ENCODE measurements at places on chromosomes 6 and 20.

- no peak for DNase-seq
Measured at GRCh38 chr6:90703336-90703735, 116.5 kb upstream of the MAP3K7 start.

GRCh38 chr6:56490993-56491392 is 151.7 kb downstream of the DST start:
- peak; percentile 84 for DNase-seq

DNA sequence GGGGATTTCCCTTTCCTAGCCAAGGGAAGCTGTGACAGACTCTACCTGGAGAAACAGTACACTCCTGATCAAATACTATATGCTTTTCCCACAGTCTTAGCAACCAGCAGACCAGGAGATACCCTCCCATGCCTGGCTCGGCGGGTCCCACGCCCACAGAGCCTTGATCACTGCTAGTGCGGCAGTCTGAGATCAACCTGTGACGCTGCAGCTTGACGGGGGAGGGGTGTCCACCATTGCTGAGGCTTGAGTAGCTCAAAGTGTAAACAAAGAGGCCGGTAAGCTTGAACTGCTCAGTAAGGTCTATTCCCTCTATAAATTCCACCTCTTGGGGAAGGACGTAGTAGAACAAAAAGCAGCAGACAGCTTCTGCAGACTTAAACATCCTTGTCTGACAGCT is 63.2 kb downstream of the WASF1 start:
- no peak for DNase-seq

DNA sequence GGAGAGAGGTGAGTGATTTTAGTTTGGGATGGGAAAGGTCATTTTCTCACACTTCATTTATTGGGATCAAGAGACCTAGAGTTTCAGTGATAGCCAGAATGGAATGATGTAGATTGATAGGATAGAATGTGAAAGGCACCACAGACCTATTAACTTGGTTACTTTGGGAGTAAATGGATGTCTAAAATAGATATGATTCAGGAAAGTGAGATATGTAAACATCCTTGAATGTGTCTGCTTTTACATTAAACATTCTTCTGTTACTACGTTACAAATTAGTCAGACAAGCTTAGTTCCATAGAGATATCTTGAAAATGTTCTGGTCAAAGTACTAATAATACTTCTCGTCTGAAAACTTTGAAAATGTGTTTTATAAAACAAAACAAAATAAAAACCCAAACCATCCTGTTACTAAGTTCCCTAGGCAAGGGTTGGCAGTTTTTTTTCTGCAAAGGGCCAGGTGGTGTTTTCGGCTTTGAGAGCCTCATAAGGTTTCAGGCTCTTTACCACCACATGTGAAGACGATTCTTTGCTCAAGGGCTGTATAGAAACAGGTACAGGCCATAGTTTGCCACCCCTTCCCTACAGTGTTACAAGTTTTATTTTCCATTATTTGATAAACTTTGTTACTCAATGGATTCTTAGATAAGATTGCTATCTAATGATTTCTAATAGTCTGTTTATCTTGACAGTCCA is 3.4 kb downstream of the CYB5R4 start:
- DNase-seq = no peak

DNA sequence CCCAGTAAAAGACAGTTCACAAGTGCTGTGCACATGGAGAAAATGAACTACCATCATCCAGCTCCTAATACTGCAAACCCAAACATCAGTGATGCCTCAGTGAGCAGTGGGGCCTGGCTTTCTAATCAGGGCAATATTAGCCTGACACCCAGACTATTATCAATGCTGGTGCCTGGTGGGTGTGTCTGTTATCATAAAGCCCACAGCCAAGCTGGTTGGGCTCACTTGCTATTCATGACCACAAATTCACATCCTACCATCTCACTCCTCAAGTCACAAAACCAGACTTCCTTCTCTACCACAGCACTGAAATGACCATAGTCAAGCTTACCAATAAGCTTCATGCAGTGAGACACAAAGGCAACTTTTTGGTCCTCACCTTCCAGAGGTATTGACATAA is 180.8 kb upstream of the PLN start:
- no peak for DNase-seq

- DNase-seq = no peak
Measured at GRCh38 chr6:12528136-12528535, 188.4 kb upstream of the PHACTR1 start.

GRCh38 chr6:85516168-85516567 is 66.3 kb downstream of the NT5E start:
- peak; percentile 34 for DNase-seq

- no peak for DNase-seq
Measured at GRCh38 chr6:72419966-72420365, 201.9 kb upstream of the KCNQ5 start.

DNA sequence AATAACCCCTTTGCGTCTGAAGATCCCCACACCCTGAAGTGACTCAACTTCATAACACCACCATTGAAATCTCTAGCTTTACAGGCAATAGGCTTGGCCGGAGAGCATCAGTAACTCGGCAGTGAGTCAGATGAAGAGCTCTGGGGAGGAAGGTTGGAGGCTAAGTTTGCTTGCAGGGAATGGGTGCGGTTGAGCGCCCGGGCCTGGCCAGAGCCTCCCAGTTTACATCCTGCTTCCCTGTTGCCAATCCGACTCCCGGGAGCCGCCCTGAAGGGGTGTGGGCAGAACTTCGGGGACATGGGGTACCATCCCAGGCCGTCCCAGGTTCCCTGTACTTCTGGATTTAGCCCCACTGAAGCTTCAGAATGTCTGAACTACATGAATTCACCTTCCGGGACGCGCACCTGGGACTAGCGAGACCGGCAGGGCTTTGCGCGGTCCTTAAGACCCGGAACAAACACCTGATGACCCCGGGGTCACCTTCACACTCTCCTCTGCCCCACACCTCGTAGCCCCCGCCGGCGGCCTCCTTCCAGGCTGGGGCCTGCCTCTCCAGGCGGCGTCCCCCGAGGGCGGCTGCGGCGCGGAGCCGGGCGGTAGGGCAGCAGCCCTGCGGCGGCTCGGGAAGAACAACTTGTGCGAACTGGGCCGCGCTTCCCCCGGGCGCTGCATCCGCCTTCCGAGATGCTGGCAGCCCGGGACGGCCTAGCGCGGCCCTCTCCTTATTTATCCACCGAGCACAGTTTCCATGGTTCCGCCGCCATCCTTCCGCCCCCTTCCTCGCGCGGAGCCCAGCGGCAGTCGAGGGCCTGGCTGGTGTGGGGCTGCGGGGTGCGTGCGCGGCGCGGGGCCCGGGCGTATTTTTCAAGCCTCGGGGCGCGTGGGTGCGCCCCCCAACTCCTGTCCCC is 56.6 kb upstream of the RREB1 start:
- DNase-seq = peak; percentile 94

GRCh38 chr20:11573507-11573906 is 344.2 kb upstream of the BTBD3 start:
- DNase-seq = no peak

DNA sequence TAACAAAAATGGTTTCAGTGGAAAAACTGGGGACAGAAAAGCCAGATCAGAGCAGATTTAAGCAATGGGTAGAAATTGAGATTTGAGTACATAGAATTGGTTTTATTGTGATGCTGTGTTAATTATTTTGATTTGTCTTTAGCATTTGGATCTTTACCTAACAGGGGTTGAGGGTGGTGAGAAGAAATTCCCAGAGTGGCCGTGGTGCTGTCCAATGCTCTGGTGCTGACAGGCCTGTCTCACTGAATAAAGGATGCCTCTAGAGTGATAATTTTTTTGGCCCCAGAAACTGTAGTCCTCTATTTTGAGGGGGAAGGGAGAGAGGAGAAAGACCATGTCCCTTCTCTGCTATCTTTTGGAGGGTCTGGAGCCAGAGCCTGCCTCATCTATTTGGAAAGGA is 79.1 kb downstream of the LYRM2 start:
- DNase-seq = no peak

DNA sequence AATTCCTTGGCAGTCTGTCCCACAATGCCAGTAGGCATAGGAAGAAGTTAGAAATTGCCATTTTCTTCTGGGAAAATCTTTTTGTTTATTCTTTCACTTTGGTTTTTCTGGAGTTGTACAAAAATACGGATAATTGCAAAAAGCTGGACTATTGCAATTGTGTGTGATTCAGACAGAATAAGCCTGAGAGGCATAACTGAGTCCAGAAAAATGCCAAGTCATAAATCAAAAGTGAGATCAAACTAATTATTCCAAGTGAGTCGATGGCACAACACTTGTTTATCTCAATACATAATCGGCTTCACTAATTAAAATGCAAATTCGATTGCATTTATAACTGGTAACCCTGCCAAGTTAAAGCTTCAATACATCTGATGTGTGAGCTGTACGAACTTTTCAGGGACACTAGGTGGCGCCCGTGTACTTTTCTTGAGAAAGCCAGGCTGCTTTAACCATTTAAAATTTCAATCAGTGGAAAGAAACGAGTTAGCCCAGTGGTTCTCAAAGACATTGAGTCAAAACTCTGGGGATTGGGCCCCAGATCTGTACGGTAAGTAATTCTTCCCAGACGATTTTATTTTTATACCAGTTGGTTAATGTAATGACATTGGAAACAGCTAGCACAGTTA is 102.6 kb downstream of the LAMP5 start:
- DNase-seq = peak; percentile 67

DNA sequence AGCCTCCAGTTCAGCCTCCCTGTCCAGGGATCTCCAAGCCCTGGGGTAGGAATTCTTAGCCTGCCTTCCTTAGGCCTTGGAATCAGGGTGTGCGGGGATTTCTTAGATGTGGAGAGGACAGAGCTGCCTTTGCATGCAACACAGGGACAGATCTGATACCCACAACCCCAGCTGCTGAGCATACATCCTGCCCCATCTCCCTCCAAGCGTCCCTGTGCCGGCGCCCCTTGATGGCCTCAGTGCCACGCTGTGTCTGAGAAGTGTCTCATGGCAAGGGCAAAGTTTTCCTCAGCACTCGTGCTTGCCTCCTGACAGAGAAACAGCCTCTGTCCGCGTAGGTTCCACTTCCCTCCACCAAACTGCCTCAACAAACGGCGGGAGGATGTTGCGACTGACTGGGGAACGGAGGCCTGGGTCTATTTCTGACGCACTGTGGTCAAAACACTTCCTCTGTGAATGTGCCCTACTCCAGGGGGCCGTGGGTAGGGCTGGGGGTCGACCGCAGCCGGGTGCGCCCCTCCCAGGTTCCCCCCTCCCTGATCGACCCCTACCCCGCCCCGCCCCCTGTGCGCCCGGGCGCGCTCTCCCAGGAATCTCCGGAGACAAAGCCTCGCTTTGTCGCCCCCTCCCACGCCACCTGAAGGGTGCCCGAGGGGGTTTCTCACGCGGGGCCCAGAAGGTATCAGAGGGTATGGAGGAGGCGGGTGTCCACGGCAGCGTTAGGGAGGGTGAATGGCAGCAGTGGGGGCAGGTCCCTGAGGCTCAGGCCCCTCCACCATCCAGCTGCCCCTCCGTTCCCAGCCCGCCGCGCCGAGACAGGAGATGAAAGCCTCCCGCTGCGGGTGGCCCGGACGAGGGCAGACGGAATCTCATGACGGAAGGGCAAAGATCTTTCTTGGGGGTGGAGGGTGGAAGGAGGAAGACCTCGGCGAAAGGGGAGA is 806 bp downstream of the MICAL1 start:
- DNase-seq = no peak

DNA sequence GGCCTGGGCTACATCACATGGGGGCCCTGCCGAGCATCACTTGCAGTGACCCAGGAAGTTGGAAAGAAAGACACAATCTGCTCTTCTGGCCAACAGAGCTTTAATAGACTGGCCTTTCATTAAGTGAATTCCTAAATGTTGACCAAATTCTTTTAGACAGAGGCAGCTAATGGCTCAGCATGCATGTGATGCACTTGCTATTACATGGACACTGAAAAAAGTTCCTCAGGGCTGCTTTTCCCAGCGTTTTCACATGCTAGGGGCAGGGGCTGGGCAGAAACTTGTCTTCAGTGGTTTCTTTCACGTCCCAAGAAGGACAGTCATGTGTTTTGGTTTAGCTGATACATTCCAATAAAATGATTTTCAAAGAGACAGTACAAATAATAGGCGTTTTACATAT is 651.0 kb upstream of the SLC35B3 start:
- no peak for DNase-seq

GRCh38 chr20:62896526-62896925 is 29.8 kb downstream of the DIDO1 start:
- no peak for DNase-seq

- DNase-seq = no peak
Measured at GRCh38 chr6:34866509-34866908, 21.3 kb downstream of the TAF11 start.

GRCh38 chr6:142302421-142303175 is 791 bp downstream of the ADGRG6 start:
- peak; percentile 36 for DNase-seq

GRCh38 chr6:40509086-40509485 is 78.1 kb downstream of the LRFN2 start:
- DNase-seq = peak; percentile 41

DNA sequence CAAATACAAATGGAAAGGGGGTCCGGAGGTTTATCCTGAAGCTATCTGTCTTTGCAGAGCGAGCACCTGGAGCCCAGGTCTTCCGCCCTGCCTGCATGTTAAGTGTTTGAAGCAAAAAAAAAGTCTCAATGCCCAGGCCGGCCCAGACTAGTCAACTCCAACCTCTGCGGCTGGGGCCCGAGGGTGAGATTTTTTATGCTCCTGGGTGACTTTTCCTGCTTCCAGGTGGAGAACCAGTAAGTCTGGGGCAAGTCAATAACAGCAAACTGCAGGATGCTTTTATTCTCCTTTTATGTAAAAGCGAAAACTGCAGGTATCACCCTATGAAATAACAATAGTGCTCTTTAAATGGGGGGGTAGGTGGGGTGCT is 2.0 kb upstream of the ZBP1 start:
- no peak for DNase-seq

DNA sequence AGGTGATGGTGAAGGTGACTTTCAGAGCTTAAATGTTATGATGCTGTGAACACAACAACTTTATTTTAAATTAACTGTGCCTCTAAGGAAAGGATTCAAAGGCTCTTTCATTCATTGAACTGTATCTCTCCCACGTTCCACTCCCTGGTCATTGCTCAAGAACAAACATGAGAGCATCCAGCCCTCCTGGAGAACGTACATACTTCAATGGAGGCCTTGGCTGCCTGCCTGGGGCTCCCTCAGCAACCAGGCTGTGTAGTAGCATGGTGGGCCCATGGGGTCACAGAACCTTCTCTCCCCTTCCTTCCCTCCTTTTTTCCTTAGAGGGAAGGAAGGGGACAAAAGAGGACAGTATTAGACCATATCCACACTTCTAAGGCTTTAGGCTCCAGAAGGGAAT is 234.3 kb downstream of the CDC5L start:
- DNase-seq = no peak

GRCh38 chr6:150494241-150494640 is 105.4 kb upstream of the PLEKHG1 start:
- no peak for DNase-seq

- peak; percentile 77 for DNase-seq
Measured at GRCh38 chr6:1641343-1641885, 31.7 kb downstream of the FOXC1 start.

- no peak for DNase-seq
Measured at GRCh38 chr20:57876163-57876562, 166.3 kb upstream of the PMEPA1 start.
